ENCODE measurements at places on chromosomes 3 and 15.

GRCh38 chr3:30693470-30694120 lies 87.2 kb downstream of the TGFBR2 start:
- ATAC-seq: peak; percentile 95

DNA sequence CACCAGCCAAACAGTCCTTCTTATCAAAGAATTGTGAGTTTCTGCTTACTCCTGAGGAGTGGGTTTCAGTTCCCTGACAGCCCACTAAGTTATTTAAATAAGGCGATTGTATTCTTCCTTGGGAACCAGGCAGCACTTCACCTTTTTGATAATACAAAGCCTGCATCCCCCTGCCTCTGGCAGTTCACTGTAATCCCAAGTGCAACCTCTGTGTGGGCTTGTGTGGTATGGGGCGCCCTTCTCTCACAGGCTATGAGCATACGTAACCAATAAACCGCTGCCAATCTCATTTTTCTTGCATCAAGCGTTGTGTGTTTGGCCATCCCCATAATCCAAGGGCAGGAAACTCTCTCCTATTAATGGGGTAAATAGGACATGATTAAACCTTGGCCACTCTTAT lies 1025.6 kb downstream of the NSUN3 start:
- no peak for ATAC-seq

- ATAC-seq: no peak
Observed at GRCh38 chr3:90184861-90185260, 1077.4 kb downstream of the EPHA3 start.

DNA sequence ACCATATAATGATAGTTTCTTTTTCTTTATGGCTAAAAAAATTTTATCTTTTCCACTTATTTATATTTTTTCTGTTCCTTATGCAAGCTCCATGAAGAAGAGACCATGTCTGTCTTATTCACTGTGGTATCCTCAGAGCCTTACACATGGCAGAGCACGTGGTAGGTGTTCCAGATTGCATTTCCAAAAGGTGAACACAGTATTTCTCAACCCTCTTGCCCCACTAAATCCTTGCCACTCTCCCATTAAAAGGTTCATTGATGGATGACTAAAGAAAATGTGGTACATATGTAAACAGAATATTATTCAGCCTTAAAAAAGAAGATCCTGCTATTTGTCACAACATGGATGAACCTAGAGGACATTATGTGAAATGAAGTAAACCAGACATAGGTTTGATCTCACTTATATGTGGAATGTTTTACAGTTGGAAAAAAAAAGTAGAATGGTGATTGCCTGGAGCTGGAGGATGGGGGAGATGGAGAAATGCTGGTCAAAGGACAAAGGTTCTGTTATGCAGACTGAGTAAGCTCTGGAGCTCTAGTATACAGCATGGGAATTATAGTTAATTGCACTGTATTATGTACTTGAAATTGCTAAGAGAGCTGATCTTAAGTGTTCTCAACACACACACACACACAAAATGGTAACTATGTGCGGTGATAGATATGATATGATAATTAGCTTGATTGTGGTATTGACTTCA lies 266.7 kb downstream of the CNTN3 start:
- no peak for ATAC-seq

Measured in motor neuron (in vitro differentiated cells).